ENCODE measurements at places on chromosomes 5 and 9. TPM values are rescaled to one million over a fixed set of nuclear protein-coding genes. Genes with fewer than 3 reads are reported as not detected.

- no peak for DNase-seq
Observed at GRCh38 chr9:34522091-34522887, 501 bp downstream of the ENHO start.

DNA sequence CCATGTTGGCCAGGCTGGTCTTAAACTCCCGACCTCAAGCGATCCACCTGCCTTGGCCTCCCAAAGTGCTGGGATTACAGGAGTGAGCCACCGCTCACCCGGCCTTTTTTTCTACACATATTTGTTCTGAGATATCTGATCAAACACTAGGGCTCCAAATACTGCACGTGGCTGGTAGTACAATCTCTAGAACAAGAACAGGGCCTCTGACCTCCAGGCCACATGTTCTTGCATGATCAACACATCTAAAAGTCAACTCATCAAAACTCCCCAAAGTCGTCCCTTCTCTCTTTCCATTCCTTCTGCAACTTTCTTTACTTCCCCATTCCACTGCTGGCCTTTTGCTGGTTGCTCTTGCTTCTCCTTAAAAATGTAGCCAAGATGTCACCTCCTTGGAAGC, 113.3 kb upstream of the LHFPL2 start:
- DNase-seq, result no peak

MEIKIN gene
- total RNA-seq, result not detected

DNA sequence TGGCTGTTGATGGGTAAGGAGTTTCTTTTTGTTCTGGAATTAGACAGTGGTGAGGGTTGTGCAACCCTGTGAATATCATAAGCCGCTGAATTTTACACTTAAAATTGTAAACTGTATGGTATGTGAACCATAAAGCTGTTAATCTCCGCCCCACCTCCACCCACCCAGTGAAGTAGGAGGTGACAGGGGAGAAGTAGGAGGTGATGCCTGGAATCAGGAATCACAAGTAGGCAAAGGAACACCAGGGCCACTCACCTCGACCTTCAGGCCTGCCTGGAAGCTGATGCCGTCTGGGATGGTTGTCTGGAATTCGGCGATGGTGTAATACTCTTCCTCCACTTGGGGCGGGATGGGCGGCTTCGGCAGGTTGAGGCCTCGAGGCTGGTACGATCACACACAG, 62.3 kb upstream of the UBTD2 start:
- DNase-seq, result no peak

DNA sequence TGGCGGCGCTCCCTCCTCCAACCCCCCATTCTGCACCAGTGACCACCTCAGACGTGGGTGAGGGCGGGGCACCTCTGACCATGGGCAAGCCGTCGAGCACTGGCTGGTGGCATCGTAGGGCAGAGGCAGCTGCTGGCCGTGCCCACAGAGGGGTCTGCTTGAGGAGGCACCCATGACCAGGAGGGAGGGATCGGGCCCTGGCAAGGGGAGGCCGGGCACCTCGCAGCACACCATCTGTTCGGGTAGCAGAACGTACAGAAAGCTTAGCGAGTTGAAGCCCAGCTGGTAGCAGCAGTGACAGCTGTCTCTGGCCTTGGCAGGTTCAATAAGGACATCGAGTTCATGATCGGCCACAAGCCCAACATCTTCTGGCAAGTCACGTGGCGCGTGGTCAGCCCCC, 4.3 kb upstream of the SLC6A18 start:
- DNase-seq, result no peak

GRCh38 chr5:143080982-143081381, 310.8 kb downstream of the ARHGAP26 start:
- DNase-seq, result no peak

CHSY3 gene
- 6.0 TPM for total RNA-seq

Measured in cerebellum (tissue), 4 donors.